T-helper 1 cell (primary cell): ENCODE measurements at places on chromosomes 12 and 14.

GRCh38 chr12:42660968-42661937 is 71.7 kb upstream of the PRICKLE1 start:
- DNase-seq, result no peak

GRCh38 chr14:80055226-80055625 is 156.1 kb downstream of the DIO2 start:
- no peak for DNase-seq

- no peak for DNase-seq
These were observed 43.2 kb downstream of the TRAFD1 start for GRCh38 chr12:112168561-112168971.

DNA sequence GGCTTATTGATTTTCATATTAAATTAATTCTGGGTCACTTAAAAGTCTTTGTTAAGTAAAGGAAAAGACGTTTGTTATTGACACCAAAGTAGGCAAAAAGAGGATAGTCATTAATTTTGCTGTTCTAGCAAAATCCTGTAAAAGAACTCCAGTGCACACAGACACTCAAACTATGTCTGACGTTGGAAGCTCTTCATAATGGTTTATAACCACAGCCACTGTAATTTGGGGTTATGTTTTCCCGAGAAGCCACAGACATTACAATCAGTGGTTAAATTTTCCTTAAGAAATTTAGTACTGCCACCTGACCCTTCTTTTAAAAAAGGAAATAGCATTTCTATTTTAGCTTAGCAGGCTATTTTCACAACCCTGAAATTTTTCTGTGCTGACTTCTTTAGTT is 267.5 kb downstream of the CCDC91 start:
- no peak for DNase-seq

GRCh38 chr12:113889891-113890581 is 76.1 kb downstream of the RBM19 start:
- no peak for DNase-seq

GRCh38 chr14:32171469-32171868 is 30.4 kb upstream of the RNU6-7 start:
- no peak for DNase-seq
